ENCODE measurements at places on chromosomes 11 and 22.

- DNase-seq: no peak
Measured at GRCh38 chr11:2808850-2809846, 76.4 kb downstream of the CDKN1C start.

DNA sequence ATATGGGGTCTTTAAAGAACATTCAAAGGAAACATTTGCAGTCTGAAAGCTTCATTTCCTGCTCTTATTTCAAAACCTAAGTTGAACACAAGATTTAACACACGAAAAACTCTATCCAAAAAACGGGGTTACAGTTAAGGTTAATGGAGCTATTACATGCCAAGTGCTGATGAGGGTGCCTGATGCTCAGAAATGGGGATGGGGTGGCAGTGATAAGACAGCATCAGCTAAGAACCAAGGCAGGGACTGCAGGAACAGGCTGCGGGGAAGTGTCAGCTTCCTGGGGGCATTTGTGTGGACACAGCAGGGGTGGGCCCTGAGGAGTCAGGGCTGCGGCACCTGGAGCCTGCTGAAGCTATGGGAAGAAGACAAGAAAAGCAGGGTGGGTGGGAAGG lies 12.2 kb downstream of the DGCR2 start:
- DNase-seq: no peak

- no peak for DNase-seq
Measured at GRCh38 chr11:35661534-35661933, 1.0 kb upstream of the TRIM44 start.

- no peak for DNase-seq
Measured at GRCh38 chr11:76327756-76328388, 53.1 kb downstream of the THAP12 start.

- no peak for DNase-seq
Measured at GRCh38 chr11:123426789-123427188, 3.3 kb upstream of the GRAMD1B start.

DNA sequence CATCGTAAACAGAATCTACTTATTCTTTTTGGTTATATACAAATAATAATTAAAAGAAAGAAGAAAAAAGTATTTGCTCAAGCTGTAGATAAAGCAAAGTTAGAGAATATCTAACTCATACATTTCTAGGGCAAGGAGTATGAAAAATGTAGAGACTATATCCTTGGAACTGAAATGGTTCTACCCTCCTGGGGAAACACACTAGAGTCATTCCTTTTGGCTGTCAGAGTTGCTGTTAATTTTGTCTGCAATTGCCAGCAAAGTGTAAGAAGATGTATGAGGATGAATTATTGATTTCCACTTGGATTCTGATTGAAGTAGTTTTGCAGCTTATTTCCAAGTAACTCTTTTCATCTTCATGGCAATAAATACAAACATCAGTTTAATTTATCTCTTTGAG lies 69.1 kb downstream of the SLC17A6 start:
- DNase-seq: no peak

DNA sequence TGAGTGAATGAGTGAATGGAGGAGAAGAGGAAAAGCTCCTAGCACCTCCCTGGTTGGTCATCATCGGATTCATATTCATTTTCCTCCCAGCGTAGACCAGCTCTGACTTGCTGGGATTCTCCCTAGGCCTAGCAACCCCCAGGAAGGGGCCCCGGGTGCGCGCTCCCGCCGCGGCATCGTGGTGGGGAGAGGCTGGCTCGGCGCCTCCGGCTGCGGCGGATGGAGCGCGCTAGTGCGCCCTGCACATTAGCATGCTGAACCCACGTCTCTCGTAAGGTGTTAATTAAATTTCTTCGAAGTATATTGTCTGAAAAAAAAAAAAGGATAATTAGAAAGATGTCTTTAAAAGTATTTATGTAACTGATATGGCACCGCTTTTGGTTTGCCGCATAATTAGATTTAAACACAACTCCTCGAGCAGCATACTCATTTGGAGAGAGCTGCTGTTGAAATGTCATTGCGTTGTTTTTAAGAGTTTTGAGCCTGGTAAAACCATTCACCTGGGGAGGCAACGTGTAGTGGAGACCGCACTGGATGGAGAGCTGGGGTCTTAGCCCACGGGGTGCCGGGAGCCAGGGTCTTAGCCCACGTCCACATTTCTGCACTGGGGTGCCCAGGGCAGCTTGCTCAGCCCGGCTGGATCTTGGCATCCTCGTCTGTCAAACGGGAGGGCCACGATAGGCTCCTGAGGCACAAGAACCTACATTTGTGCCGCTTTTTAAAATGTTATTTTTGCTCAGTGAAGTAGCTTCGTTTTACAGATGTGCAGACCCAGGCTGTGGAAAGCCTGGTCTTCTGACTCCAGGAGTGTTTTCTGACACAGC lies 21.8 kb downstream of the MPPED1 start:
- no peak for DNase-seq

DNA sequence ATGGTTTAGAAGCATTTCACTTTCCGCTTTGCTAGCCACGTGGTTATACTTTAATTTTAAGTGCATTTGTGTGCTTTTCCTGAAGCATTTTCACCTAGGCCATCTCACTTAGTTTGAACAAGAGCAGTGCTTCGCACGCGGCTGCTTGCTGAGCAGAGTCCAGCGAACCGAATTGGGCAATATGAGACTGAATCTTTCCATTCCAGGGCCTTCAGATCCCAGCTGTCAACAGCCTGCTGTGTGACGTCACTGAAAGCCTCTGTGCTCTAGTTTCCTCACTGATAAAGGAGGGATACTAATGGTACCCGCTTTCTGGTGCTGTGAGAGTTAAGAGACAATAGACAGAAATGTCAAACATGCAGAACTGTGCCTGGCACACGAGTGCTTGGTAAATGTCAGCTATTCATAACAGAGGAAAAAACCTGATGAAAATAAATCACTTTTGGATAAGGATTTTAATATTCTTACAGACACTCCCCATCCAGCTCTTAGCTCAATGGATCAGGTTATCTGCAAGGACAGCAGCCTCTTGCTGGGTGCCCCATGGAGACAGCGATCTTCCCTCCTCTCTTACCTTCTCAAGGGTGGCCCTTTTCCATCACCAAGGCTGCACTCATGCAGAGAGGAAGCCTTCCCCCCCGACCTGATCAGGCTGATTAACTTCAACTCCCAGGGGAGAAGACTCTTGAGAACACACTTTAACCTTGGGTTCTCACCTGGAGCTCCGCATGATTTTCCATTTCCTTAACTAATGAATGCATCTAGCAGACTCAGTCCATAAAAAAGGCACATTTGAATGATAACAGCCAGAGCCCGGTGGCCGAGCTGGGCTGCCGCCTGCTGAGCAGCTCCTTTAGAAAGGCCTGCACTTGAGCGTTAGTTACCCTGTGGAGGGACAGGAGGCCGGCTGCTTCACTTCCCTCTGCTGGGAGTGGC lies 3.5 kb upstream of the GLB1L3 start:
- no peak for DNase-seq

GRCh38 chr22:26751217-26751616 lies 93.8 kb downstream of the MIAT start:
- no peak for DNase-seq

DNA sequence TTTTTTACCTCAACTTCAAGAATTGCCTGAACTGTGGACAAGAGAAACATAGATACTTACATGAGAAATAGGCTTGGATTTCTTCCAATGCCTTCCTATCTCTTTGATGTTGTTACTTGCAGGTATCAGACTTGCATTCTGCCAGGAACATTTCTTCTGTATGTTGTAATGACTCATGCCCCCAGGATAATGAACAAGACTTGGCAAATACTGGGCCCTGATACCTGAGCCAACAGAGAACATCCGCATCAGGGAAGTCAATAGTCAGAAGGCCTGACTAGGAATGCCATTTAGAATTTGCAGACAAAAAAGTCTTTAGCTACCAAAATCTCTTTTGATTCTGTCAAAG lies 273.7 kb upstream of the KIRREL3 start:
- no peak for DNase-seq

GRCh38 chr22:31179345-31179744 lies 19.4 kb downstream of the RNF185 start:
- DNase-seq: no peak

DNA sequence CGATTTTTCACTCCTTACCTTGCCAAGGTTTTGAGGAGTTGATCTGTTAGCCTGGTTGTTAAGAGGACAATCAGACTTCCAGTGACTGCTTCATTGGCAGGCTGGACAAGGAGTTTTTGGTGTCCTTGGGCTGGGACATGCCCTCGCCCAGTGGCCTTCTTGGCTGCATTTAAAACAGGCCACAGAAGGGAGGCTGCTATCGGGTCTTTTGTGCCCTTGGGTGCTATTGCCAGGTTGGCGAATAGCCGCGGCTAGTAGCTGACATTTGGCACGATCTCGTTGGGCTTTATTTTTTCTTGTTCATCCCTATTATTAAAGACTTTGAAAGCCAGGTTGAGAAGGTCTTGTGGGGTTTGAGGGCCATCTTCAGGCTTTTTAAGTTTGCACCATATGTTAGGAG lies 99.4 kb downstream of the ELP4 start:
- DNase-seq: no peak

DNA sequence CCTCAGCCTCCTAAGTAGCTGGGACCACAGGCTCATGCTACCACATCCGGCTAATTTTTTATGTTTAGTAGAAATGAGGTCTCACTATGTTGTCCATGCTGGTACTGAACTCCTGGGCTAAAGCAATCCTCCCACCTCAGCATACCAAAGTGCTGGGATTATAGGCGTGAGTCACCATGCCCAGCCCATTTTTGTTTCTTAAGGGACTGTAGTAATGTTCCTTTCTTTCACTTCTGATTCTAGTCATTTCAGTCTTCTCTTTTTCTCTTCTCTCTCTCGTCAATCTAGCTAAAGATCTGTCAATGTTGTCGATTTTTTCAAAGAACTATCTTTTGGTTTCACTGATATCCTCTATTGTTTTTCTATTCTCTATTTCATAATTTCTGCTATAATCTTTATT lies 111.0 kb upstream of the APOA1 start:
- no peak for DNase-seq

DNA sequence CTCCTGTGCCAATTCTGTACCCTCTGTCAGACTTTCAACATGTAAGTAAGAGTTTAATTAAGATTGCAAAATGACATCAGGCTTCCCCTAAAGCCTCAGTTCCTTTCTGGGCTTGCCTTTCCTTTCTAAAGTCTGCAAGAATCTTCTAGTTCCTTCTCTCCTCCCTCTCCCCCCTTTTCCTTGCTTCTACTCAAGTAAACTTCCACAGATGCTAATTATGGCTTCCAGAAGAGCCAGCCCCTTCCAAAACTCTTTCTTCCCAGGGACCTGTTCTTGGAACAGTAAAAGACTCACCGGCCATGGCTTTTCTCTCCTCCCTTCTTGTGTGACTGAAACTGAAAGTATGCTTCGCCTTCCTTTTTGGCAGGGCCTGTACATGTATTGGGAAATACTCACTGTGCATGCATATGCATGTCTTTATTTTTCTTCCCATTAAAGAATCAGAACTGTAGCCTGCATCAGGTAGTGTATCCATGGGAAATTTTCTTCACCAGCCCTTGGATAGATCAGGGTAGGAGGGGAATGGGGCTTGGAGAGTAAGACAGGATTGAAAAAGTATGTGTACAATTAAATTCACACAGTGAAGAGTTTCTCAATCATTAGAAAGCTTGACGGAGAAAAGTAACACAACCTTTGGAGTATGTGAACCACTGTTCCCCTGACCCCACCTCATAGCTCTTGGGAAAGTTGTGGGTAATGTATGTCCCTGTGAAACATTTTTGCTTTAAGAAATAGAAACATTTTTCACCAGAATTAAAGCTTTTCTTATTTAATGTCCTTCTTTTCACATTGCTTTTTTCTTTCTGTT lies at the start of gene CASP1:
Gene CASP1 (minus strand): TSS at position 332 of the 808 bp plus-strand sequence. CDS start 31 bp downstream, at position 301.
- DNase-seq: no peak

- no peak for DNase-seq
Measured at GRCh38 chr22:50129121-50129736, 39.4 kb downstream of the MOV10L1 start.

DNA sequence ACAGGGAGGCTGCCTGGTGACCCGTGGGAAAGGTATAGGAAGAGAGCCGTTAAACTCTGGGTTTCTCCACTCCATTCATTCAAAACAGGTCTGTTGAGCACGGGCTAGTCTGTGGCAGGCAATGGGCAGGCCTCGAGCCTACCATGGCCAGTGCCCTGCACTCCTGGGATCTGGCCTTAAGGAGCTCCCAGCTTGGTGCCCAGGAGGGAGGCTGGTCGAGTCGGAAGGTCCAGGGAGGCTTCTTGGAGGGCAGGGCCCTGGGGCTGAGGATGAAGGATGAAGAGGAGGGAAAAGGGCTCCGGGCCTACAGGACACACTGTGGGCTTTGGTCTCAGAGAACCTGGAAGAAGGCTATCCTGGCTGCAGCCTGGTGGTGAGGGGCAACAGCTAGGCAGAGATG lies 41.9 kb upstream of the MN1 start:
- DNase-seq: no peak

DNA sequence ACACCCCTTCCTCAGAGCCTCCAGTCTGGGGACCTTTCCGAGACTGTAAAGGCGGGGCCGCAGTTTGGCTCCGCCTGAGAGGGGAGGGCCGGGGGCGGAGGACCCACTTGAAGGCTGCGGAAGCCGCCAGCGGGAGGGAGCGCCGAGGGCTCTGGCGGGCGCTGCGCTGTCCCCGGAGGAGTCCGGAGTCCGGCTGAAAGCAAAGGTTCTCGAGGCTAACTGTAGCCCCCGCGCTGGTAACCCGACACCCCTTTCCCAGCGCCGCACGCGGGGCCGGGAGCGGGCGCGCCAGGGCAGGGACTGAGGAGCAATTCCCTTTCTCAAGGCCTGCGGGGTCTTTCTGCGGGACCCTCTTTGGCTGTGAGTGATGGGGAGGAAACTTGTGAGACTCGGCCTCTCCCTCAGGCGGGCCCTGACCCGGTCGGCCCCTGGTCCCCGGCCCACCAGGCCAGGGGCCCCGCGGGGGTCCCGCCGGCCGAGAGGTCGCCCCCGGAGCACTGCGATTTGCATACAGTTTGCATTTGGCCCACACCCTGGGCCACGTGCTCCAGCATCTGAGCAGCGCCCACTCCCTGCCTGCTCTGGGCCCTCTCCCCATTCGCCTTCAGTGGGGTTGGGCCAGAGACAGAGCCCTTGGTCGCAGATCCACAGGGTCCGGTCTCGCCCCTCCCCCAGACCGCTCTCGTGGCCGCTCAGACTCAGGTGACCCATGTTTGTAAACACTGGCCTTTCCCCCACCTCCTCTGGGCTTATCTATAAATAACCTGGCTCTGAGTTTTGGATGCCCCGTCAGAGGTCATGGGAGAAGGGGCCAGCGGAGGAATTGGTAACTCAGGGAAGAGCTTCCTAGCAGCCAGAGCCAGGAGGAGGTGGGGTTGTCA lies 519 bp upstream of the ART5 start:
- DNase-seq: peak; percentile 55

GRCh38 chr11:2645779-2646118 lies 54.0 kb downstream of the KCNQ1OT1 start:
- DNase-seq: no peak

GRCh38 chr22:27386186-27386585 lies 415.4 kb downstream of the MN1 start:
- no peak for DNase-seq

- DNase-seq: no peak
Measured at GRCh38 chr11:128549256-128549944, 38.0 kb downstream of the ETS1 start.

DNA sequence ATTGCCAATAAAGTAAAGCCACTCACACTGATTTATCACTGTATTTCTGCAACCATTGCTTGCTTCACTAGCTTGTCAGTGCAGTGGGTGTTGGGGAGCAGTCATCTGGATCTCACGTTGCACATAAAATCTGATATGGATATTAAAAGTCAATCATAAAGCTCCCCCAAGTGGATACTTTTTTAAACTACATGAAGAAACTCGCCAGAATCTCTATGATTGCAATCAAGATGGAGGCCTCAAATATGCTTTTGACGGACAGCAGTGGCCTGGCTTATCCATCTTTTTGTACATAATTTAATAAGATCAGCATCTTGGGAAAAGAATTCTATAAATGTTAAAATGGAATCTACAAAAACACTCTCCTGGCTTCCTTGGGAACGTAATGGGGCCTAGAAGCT lies 137.7 kb downstream of the WT1 start:
- DNase-seq: no peak
